ENCODE measurements at places on chromosomes 7 and 10. TPM values are rescaled to one million over a fixed set of nuclear protein-coding genes. Genes with fewer than 3 reads are reported as not detected.

DNA sequence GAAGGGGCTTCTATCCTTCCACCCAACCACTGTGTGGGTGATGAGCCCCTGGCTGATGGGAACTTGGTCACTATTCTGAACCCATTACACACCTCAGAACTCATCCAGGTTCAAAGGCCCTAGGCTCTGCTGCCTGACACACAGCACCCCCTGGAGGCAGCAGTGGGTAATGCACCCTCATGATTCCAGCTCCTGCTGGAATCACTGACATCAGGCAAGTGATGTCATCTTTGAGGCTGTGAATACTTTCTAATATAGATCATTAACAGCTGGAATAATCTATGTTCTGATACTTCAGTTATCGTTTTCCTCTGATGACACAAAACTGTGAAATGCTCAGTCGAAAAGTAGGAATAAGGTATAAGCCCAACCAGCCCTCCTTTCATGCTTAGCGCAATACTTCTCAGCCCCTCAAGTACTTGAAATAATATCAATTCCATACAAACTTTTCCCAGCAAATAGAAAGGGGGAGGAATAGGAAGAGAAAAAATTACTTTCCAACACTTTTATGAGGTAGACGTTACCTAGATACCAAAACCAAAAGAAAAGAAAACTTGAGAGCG lies 7.5 kb upstream of the RBP3 start:
- DNase-seq: peak; percentile 90

GRCh38 chr10:117553142-117553814 lies 10.7 kb downstream of the EMX2 start:
- DNase-seq: no peak

- no peak for DNase-seq
Measured at GRCh38 chr7:29604702-29605101, 41.1 kb downstream of the PRR15 start.

- DNase-seq: no peak
Measured at GRCh38 chr10:70899096-70899495, 10.7 kb upstream of the PCBD1 start.

- DNase-seq: no peak
Measured at GRCh38 chr7:158016180-158017097, 571.2 kb downstream of the PTPRN2 start.

DNA sequence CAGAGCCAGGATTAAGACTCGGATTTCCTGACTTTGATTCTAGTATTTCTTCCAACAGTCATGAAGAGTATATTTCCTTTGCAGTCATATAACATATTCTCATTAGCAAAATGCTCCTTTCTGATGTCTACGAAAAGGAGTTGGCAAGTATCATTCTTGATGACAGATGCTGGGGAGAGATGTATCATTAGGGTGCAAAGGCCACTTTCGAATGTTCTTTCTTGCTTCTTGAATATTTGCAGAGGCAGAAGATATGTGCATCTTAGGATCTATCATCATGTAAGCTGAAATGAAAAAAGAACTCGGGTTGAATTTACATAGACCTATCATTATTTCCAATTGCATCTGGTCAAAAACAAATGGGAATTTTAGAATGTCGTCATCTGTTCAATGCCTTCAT lies 294.4 kb downstream of the BAMBI start:
- DNase-seq: no peak

GRCh38 chr10:102090772-102091171 lies 25.6 kb downstream of the HPS6 start:
- DNase-seq: no peak

DNA sequence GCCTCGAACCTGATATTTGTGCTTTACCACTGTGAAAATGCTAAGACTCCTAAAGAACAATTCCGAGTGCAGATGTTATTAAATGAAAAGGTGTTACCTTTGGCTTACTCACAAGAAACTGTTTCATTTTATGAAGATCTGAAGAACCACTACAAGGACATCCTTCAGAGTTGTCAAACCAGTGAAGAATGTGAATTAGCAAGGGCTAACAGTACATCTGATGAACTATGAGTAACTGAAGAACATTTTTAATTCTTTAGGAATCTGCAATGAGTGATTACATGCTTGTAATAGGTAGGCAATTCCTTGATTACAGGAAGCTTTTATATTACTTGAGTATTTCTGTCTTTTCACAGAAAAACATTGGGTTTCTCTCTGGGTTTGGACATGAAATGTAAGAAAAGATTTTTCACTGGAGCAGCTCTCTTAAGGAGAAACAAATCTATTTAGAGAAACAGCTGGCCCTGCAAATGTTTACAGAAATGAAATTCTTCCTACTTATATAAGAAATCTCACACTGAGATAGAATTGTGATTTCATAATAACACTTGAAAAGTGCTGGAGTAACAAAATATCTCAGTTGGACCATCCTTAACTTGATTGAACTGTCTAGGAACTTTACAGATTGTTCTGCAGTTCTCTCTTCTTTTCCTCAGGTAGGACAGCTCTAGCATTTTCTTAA lies 47.7 kb downstream of the MINPP1 start:
- DNase-seq: no peak

GRCh38 chr7:43905956-43906330 lies 453 bp downstream of the URGCP start:
- DNase-seq: peak; percentile 74

GRCh38 chr7:101731502-101732084 lies 85.8 kb upstream of the CUX1 start:
- DNase-seq: no peak

DNA sequence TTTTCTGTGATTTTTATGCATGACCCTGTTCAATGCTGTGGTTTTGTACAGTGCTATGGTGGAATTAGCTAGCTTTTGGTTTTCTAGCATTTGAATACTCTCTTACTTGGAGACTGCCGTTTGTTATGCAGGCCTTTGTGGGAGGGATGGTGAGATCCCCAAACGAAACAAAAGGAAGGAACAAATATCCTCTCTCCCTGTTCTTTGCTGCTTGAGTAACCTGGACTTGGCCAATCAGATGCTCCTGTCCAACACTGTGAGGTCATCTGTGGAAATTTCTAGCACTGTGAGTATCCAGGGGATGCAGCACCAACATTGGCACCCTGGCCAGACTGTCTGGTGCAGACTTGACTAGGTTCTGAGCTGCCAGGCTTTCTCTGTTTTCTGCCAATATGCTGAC lies 314.4 kb downstream of the ANKRD30A start:
- DNase-seq: no peak

DNA sequence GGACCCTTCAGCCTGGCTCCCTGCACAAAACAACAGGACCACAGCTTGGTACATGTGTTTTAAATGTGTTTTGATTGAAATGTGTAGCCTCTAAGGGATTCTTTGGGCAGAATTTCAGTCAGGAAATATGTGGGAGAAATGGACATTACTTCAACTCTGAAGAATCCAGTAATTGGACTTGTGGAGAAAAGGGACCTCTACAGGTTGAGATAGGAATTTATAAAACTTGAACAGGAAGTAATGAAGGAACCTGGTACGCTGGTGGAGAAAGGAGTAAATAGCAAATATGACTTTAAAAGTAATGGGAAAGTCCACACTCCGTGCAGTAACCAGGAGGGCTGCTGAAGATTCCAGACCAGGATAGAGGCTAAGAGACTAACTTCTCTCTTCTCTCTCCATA lies 220.5 kb downstream of the LHFPL3 start:
- no peak for DNase-seq

- no peak for DNase-seq
Measured at GRCh38 chr7:17056491-17057142, 174.8 kb upstream of the AGR3 start.

The FAM131B gene
- 0.37 TPM for total RNA-seq

The PRTFDC1 gene
- total RNA-seq: 0.50 TPM

The IDI2 gene
- total RNA-seq: not detected
